HuH-7.5 (cell line): ENCODE measurements at places on chromosomes 4 and X.

GRCh38 chr4:30094887-30095286, 625.3 kb upstream of the PCDH7 start:
- no peak for DNase-seq

GRCh38 chrX:23884427-23885024, 23.2 kb downstream of the APOO start:
- no peak for DNase-seq

GRCh38 chr4:110270492-110271197, 72.2 kb upstream of the ELOVL6 start:
- no peak for DNase-seq

GRCh38 chrX:44344194-44344593, 722 bp upstream of the EFHC2 start:
- DNase-seq: no peak

GRCh38 chr4:42282081-42282901, 115.0 kb upstream of the SHISA3 start:
- DNase-seq: peak; percentile 38

DNA sequence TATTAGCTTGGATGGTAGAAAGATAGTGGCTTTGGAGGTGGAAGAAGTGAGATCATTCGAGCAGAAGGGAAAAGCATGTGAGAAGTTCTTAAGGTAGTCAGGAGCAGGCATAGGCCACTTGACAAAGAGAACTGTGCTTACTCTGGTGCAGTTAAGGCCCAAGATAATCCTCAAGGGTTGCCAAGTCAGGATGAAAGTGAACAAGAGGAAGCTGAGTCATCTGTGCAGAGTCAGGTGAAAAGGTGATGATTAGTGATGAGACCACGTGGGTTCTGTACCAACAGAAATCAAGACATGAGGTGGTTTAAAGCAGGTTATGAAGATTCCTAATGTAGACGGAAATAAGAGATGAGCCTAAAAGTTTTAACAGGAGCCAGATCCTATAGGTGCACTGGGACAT, 369.8 kb downstream of the DTHD1 start:
- peak; percentile 3 for DNase-seq

DNA sequence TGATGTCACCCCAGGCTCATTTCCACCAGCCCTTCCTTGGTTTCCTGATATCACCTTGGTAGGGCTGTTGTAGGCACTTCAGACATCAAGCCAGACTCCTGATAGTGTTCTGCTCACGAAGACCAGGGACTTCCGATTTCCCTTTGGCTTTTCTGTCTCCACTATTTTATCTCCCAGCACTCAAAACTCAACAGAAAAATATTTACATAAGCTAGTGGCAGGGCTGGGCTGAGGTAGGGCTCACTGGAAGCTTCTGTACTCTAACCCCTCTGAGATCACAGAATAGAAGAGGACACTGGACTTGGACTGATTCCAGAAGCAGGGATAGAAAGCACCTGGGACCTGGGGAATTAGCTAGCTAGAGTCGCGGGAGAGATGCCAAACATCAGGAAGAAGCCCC, 34.4 kb upstream of the EFNB1 start:
- DNase-seq: no peak
